ENCODE measurements at places on chromosomes 5 and 9. TPM values are rescaled to one million over a fixed set of nuclear protein-coding genes. Genes with fewer than 3 reads are reported as not detected.

DNA sequence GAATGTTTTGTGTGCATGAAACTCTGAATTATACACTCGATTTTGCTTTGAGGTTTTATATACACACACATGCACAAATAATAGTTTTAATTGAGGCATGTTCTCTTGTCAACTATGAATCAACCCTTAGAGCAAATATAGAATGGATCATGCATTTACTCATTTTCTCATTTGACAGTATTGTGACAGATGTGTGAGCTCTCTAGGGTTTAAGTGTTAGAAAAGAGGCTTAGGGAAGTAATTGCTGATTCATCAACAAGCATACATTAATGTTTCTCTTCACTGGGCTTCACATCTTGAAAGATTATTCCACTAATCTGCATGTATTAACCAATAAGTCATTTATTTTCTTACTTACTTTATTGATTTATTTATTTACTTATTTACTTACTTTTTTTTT is 1356.8 kb upstream of the ACO1 start:
- DNase-seq = no peak

- DNase-seq = no peak
These were observed 38.3 kb upstream of the CNOT6 start for GRCh38 chr5:180455872-180456271.

DNA sequence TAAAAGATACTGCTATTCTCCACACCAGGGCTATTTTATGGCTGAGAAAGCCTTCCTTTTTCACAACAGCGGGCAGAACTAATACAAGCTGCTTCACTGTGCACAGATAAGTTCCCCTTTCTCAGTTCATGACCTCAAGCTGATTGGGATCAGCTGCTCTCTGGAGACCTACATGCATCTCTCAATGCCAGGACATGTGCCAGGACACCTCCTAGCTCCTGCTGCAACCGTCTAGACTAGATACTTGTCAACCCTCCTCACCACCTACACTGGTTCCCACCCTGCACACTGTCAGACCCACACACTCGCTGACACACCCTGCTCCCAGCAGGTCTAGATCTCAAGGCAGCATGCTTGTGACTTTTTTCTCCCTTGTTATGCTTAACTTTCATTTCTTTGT is 39.8 kb downstream of the STARD4 start:
- no peak for DNase-seq

Gene ECM2
- polyA plus RNA-seq = 103 TPM
